ENCODE measurements at places on chromosomes 7 and 10.

DNA sequence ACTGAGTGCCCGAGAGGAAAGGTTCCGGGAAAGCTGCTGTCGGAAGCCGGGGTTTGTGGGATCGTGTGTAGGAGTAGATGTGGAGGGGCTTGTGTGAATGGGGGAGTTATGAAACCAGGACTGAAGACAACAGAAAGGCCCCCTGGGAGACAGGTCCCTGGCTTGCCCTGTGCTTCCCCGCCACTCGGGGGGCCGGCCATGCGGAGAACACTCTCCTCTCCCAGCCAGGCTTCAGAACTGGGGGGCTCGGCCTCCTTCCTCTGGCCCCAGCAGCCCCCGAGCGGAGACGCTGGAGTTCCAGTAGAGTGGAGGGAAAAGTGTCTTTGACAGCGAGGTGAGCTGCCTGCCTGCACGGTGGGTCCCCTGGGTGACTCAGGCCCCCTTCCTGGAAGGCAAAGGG is 185.0 kb downstream of the MGMT start:
- DNase-seq = no peak

- no peak for DNase-seq
Observed at GRCh38 chr10:12539350-12540164, 190.2 kb downstream of the CAMK1D start.

GRCh38 chr10:3654496-3654895 is 130.5 kb downstream of the KLF6 start:
- DNase-seq = no peak

DNA sequence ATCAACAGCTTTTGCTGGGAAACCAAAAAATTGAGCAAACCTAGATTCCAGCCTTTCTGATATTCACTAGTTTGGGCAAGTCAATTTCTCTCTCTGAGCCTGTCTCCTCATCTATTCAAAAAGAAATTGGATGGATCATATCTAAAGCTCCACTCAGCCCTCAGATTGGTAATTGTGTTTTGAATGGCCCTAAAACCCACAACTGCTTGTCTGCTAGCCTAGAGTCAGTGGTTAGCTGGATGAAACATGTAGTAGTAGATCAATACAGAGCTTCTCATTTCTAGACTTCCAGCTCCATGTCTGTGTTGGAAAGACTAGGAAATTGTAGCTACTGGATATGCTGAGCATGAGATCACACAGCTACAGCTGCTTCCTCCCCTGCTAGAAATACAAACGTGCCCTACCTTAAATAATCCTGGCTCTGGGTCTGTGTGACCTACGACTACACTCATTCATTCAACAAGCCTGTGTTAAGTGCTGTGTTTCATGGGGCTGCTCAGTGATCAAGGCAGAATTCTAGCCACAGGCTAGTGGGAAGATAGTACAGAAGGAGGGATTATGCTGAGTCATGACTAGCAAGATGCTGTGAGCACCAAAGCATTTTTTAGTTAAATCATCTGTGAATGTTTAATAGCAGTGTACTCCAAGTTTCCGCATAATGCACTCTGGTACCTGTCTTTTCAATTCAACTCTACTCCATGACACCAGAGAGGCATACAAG is 15.7 kb downstream of the DNTT start:
- DNase-seq = no peak

DNA sequence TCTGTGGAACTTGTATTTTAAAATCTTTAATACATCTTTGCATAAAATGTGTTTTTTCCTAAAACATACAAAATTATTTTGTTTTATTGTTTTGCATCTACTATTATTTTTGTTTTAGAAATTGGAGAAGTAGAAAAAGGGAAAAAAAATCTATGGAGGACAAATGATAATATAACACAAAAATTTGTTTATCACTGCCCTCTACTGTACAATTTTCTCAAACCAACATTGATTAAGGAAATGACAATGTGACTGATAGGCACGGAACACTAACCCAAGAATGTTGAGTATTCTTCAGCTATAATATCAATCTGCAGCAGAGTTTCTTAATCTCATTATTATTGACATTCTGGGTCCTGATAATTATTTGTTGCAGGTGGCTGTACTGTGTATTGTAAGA is 9.5 kb upstream of the ING3 start:
- no peak for DNase-seq

- DNase-seq = no peak
Observed at GRCh38 chr7:80725181-80725611, 86.8 kb downstream of the CD36 start.

DNA sequence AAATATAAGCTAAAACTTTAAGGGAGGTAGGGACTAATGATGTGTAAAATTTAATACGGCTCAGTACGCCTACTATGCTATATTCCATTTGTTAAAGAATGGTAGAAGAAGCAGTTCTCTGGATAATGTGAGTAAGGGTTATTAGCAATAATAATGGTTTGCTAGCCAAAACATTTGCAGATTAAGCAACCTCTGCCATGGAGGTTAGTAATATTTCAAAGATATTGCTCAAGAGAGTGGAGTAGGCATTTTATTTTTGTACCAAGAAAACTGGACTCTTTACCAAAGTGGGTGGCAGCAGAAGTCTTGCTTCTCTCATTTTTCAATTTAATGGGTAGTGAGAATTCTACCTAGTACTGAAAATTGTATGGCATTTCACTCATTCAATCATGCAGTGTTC is 158.9 kb upstream of the TMEM106B start:
- DNase-seq = no peak

GRCh38 chr7:155484483-155485399 is 26.8 kb downstream of the EN2 start:
- DNase-seq = no peak

DNA sequence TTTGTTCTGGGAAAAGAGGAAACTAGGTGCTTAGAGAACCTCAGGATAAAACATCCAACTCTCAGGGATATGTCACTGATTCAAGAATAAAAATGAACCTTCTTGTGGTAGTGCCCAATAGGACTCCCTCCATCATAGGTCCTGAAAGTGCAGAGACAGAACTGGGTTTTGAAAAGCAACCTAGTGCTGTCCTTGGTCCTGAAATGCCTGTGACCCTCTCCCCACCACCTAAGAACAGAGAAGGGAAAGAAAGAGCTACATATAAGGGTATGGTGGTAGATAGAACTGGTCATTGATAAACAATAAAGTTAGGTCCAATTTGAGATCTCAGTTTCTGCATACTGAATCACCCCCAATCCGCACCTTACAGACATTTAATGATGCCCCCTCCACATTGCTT is 953.3 kb downstream of the XPNPEP1 start:
- no peak for DNase-seq

GRCh38 chr7:105060923-105061322 is 46.9 kb downstream of the KMT2E start:
- no peak for DNase-seq

DNA sequence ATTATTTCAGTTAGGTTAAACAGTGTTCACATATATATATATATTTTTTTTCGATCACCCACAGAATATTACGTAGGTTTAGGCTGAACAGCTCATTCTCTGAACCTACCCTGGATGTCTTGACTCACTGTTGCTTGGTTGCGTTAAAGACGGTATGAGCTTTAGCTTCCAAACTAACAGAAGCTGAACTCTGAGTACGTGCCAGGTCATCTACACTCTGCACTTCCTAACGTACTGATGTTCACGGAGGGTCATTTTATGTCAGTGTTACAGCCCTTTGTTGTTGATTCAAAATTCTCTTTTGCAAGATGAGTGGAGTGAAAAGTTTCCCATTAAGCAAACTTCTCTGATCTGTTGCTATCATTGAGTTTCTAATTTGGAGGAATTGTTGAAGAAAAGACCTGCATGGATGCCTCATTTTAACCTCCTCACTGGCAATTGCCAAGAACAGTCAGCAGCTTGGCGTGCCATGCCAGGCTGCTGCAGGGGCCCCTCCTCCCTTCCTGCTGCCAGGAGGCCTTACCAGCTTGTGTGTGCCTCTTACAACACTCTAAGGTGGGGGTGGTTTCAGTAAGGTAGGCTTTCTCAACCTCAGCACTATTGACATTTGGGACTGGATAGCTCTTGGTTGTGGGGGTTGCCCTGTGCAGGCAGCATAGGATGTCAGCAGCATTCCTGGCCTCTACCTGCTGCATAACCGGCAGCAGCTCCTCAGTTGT is 44.3 kb downstream of the INSYN2A start:
- DNase-seq = no peak

GRCh38 chr7:44490351-44491200 is at the start of gene NUDCD3:
Gene NUDCD3 (minus strand): TSS chr7:44490658. CDS start chr7:44490600, 58 bp downstream.
- DNase-seq = peak; percentile 81

GRCh38 chr7:135510592-135511183 is 786 bp upstream of the CNOT4 start:
- DNase-seq = peak; percentile 4

DNA sequence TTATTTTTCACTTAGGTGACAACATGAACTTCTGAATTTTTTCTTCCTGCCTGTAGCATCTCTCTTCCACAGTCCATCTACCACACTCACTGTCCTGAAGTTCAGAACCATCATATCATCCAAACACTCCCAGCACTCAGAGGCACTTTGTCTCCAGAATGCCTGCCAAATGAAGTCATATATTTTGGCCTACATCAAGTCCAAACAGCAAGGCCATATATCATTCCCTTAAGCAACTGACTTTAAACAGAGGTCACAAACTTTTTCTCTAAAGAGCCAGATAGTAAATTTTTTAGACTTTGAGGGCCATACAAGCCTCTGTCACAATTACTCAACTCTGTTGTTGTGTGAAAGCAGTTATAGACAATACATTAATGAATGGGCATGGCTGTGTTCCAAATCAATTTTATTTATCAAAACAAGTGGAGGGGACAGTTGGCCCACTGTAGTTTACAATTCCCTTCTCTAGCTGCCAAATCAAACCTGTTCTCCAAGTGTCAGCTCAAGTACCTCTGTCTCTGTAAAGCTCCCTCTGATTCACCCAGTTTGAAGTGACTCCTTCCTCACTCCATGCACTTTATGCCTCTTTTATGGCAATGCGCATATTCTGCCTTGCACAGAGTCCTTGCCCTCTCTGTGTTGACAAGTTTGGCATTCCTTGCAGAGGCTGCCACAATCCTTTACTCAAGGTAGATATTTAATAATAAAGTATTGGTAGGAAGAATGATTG is 305.7 kb downstream of the FZD1 start:
- DNase-seq = no peak

- no peak for DNase-seq
Observed at GRCh38 chr7:29040579-29040925, 82.4 kb upstream of the TRIL start.

DNA sequence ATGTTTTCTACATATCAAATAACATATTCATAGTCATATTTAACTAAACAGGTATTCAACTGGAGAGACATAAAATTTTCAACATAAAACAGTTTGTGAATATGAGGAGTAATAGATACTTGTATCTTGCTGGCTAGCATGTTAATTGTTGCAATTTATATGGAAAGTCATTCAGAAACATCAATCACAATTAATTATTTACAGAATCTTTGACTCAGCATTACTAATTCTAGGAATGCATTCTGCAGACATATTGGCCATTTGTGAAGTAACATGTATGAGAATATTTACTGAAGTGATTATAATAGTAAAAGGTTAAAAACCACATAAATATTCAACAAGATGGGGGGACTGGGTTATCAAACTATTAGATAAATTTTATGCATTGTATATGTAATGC is 203.7 kb downstream of the TSPAN12 start:
- no peak for DNase-seq

DNA sequence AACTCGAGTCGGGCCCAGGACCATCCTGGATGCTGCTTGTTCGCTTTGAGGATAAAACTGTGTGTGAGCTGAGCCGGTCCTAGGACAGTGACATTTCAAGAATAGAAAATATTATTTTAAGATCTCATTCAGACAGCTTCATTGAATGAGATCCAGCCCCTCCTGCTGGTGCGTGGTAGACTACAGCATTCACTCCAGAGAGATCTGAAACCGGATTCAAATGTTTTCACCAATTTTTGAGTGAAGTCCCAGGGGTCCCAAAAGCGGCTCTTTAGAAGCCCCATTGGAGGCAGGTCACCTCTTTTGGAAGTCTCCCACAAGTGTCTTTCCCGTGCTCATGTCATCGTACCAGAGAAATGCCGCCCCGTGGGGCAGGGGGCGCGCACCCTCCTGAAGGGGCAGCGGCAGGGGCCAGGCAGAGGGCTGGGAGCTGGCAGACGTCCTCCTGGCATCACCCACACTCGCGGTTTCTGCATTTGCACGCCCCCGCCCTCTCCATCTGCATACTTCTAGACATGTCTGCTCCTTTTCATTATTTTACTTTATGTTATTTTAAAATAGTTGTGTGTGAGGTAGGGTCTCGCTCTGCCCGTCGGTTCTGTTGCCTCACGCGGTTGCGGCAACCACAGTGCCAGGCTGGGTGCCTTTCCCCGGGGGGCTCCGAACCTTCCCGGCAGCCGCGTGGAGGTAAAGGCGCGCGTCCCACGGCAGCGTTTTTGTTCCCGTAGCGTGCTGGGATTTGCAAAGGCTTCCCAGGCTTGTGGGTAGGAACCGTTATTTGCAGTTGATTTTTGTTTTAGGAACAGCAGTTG is 52.3 kb upstream of the DPYSL4 start:
- DNase-seq = no peak

DNA sequence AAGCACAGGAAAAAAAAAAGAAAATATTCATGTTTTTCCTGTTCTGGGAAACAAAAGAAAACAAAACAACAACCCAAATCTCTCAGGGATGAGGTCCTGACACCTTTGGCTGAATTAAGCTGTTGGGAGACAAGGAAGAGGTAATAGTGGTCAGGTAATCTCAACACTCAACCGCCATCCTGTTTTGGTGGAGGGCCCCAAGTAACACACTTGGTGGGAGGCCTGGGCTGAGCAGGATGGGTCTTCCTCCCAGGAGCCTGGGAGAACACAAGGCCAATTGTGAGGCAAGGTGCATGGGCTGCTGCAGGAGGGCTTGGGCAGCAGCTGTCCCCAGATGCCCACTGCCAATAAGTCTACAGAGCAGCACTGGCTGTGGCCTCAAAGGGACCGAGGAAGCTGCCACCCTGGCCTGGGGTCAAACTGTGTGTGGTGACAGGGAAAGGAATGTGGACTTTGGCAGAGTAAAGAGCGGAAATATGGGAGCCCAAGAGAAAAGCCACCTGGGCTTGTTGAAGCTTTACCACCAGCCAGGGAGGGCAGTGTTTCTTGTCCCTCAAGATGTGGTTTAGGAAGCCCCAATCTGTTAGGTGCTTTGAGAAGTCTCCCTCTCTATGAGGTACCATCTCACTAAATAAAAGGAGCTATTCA is 93.5 kb upstream of the SLC25A13 start:
- no peak for DNase-seq

DNA sequence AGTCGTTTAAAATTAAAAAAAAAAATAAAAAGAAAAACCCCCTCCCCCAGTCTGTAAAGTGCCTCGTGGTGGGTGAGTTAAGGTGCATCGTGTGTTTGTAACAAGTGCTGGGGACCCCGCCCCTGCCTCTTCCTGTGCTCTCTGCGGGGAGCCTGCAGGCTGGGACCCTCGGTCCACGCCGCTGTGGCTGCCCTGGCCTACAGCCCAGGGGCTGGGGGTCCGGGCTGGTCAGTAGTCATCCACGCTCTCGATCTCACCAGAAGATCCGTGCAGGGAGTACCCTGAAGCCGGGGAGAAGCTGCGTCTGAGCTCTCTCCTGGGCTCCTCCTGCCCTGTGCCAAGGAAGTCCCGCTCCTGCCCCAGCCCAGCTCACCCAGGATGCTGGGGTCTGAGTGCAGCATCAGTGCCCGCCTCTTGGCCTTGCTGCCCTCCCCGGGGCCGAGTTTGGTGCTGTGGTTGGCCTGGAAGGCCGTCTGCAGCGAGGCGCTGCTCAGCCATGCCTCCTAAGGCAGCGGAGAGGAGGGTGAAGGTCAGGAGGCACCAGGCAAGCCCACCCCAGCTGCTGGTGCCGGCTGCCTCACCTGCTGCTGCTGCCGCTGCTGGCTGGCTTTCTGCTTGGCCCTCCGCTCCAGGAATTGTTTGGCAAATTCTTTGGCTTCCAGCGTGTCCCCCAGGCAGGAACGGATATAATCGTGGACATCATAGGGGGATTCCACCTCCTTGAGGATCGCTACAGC is 8.1 kb downstream of the GNB2 start:
- DNase-seq = no peak

All from T-helper 2 cell treated with Interferon-gamma antibody and Interleukin-4, amounts not matched to agents 5 μg/mL and 100 μg/mL, for 36 hours (primary cell).